ENCODE measurements at places on chromosomes 12 and 14.
A peak's percentile ranks its signal among the peaks of the same experiment; 100 is the strongest.

DNA sequence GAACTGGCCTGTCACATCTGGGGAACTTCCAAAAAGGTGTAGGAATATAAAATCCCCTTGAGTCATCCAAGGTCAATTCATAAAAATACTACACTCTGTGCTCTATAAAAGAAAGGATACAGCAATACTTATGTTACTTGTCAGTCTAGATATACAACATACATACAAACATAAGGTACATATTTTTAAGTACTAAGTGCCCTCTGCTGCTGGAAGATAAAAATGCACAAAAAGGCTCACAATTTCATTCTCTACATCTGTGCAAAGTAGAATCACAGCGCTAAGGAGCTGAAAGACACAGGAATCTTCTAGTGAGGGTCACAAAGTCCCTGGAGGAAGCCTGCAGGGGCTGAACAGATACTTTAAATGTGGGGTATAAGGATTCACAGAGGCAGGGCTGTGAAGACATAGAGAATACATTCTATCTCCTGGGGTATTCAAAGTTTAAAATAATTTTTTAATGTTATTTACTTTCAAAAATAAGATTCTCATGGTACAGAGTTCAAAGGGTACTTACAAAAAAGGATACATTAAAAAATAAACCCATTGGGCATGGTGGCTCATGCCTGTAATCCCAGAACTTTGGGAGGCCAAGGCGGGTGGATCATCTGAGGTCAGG lies 10.2 kb upstream of the GOLGA5 start:
- H3K4me3 ChIP-seq, result no peak overlapping the region
- DNase-seq, result peak; percentile 59
- no peaks in the 10 kb centered on the region for H3K4me1 ChIP-seq
- no peaks in the 10 kb centered on the region for H3K27me3 ChIP-seq
- no peaks in the 10 kb centered on the region for H3K36me3 ChIP-seq
- H3K27ac ChIP-seq, result no peak overlapping the region

- no peaks in the 10 kb centered on the region for H3K36me3 ChIP-seq
- no peak for DNase-seq
- H3K4me1 ChIP-seq, result no peaks in the 10 kb centered on the region
- H3K27me3 ChIP-seq, result no peaks in the 10 kb centered on the region
These were observed 116.3 kb downstream of the TGFB3 start for GRCh38 chr14:75865531-75865930.

- H3K36me3 ChIP-seq, result no peaks in the 10 kb centered on the region
- no peaks in the 10 kb centered on the region for H3K4me1 ChIP-seq
- H3K27me3 ChIP-seq, result no peaks in the 10 kb centered on the region
- H3K27ac ChIP-seq, result no peak overlapping the region
These were observed 6.6 kb upstream of the KRT7 start for GRCh38 chr12:52226446-52226845.

- no peak overlapping the region for H3K4me3 ChIP-seq
- DNase-seq, result no peak
- no peak overlapping the region for H3K27ac ChIP-seq
- no peaks in the 10 kb centered on the region for H3K36me3 ChIP-seq
- H3K4me1 ChIP-seq, result no peaks in the 10 kb centered on the region
- no peaks in the 10 kb centered on the region for H3K27me3 ChIP-seq
These were observed 446 bp downstream of the STAC3 start for GRCh38 chr12:57250541-57250940.

GRCh38 chr12:124621296-124621660 lies 53.9 kb upstream of the NCOR2 start:
- H3K4me3 ChIP-seq, result no peak overlapping the region
- H3K36me3 ChIP-seq, result no peaks in the 10 kb centered on the region
- peak overlapping the region; percentile 2 for H3K27ac ChIP-seq
- no peak for DNase-seq
- no peaks in the 10 kb centered on the region for H3K27me3 ChIP-seq

DNA sequence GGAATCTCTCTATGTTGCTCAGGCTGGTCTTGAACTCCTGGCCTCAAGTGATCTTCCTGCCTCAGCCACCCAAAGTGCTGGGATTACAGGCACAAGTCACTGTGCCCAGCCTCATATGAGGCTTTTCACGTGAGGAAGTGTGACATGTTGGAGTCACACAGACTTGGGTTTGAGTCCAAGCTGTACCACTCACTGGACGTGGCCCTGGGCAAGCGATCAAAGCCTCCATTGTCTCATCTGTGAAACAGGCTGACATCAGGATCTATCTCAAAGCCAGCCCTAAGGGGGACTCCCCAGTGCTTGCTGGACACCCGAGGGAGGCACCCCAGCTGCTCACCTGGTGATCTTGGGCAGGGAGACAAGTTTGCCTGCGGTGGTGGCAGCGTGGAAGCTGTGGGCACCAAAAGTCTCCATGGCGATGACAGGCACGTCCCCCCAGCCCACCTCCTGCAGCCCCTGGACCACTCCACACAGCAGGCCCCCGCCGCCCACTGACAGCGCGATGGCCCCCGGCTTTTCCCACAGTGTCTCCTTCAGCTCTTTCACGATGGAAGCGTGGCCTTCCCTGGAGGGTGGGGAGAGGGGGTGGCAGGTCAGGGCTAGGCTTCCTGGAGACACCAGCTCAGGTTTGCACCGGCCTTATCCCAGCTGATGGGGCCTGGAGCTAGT lies 6.7 kb downstream of the SDS start:
- H3K27me3 ChIP-seq, result no peaks in the 10 kb centered on the region
- no peaks in the 10 kb centered on the region for H3K36me3 ChIP-seq
- DNase-seq, result no peak
- no peak overlapping the region for H3K27ac ChIP-seq
- no peaks in the 10 kb centered on the region for H3K4me1 ChIP-seq

- no peaks in the 10 kb centered on the region for H3K4me1 ChIP-seq
- H3K27me3 ChIP-seq, result no peaks in the 10 kb centered on the region
- no peak overlapping the region for H3K4me3 ChIP-seq
- DNase-seq, result no peak
- no peak overlapping the region for H3K27ac ChIP-seq
These were observed 14.9 kb upstream of the HSP90B1 start for GRCh38 chr12:103915306-103915705.

DNA sequence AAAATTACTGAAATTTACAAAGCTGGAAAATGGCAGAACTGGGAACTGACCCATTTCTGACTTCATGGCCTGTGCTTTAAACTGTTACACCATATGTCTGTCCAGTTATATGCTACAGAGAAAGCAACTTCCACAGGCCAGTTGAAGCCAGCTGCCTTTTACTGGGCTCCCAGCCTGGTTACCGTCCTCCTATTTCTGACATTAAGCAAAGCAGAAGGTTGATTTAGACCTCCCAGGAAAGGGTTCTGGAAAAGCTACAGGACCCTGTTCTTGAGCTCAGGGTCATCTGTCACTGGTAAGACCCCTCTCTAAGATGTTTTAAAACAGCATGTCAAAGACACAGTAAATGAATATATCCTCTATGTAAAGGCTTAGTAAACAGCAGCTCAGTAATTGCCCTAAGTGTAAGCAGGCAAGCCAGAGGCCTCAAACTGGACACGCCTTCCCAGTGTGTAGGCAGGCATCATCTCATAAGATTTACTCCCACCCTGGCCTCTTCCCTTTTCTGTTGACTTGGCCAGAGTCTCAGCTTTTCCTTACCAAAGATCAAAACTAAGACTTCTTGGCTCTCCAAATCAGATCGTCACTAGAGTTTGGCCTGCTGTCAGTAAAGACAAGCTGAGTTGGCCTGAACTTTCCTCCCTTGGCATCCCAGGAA lies 55.4 kb upstream of the RNU6-8 start:
- no peaks in the 10 kb centered on the region for H3K27me3 ChIP-seq
- no peak for DNase-seq

DNA sequence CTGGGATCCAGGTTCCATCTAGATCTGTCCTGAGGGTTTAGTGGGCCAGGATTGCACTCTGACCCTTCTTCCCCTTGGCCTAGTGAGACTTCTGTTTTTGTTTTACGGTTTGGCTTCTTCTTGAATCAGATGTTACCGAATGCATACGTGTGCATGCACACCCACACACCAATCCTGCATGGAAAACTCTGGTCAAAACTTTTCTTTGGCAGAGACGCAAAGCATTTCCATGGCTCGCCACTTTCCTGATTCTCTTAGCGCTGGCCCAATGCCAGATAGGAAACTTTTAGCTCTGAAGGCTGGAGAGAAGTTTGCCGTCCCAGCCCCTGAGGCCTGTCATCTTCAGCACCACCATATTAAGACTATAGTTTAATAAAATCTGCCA lies 67.4 kb upstream of the ACTN1 start:
- H3K27ac ChIP-seq, result peak overlapping the region; percentile 52
- no peak for DNase-seq
- no peaks in the 10 kb centered on the region for H3K27me3 ChIP-seq
- H3K36me3 ChIP-seq, result no peaks in the 10 kb centered on the region
- H3K4me3 ChIP-seq, result no peak overlapping the region

GRCh38 chr12:58888131-58888783 lies 32.0 kb downstream of the LRIG3 start:
- H3K4me1 ChIP-seq, result no peaks in the 10 kb centered on the region
- H3K27ac ChIP-seq, result no peak overlapping the region
- no peak for DNase-seq
- H3K4me3 ChIP-seq, result no peak overlapping the region
- no peaks in the 10 kb centered on the region for H3K27me3 ChIP-seq

- no peak for DNase-seq
- no peak overlapping the region for H3K4me3 ChIP-seq
- no peaks in the 10 kb centered on the region for H3K27me3 ChIP-seq
- H3K27ac ChIP-seq, result no peak overlapping the region
- no peaks in the 10 kb centered on the region for H3K36me3 ChIP-seq
These were observed 40.2 kb downstream of the TEAD4 start for GRCh38 chr12:2999265-2999841.

- H3K4me1 ChIP-seq, result no peaks in the 10 kb centered on the region
- H3K36me3 ChIP-seq, result no peaks in the 10 kb centered on the region
- no peak overlapping the region for H3K4me3 ChIP-seq
- H3K27me3 ChIP-seq, result no peaks in the 10 kb centered on the region
These were observed 311.8 kb downstream of the RPAP3 start for GRCh38 chr12:47394070-47394469.

GRCh38 chr12:110005319-110005973 lies 6.2 kb downstream of the ANKRD13A start:
- no peak overlapping the region for H3K4me3 ChIP-seq
- H3K27ac ChIP-seq, result peak overlapping the region; percentile 7
- H3K36me3 ChIP-seq, result no peaks in the 10 kb centered on the region
- DNase-seq, result no peak
- H3K4me1 ChIP-seq, result peaks cover 23% of the 10 kb centered on the region

DNA sequence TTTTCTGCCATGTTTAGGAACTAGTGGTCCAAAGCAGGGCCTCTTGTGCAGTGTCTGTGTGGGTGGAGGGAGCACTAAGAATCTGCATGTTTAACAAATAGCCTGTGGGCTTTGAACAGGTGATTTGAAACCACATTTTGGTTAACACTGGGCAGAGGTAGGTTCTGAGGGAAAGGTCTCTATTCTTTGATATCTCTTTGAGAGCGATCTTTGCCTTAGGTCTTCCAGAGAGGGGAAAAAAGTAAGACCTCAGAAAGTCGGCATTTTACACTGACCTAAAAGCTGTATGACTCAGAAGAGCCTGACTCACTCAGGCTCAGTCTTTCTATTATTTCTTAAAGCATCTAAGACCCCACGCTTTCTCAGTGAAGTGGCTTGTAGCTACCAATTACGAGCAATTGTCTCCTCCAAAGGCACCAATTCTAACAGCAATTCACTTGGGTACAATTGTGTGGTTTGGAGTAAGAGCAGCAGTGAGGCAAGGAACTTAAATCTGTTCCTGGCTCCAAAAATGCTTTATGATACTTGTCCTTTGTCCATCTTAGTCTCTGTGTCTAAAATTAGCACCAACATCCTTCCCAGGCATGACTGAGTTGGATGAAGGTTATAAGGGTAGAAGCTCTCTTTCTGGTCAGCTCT lies 8.8 kb downstream of the EIF2B2 start:
- no peaks in the 10 kb centered on the region for H3K27me3 ChIP-seq
- H3K27ac ChIP-seq, result peak overlapping the region; percentile 7
- no peak for DNase-seq
- peaks cover 11% of the 10 kb centered on the region for H3K36me3 ChIP-seq
- no peaks in the 10 kb centered on the region for H3K4me1 ChIP-seq

DNA sequence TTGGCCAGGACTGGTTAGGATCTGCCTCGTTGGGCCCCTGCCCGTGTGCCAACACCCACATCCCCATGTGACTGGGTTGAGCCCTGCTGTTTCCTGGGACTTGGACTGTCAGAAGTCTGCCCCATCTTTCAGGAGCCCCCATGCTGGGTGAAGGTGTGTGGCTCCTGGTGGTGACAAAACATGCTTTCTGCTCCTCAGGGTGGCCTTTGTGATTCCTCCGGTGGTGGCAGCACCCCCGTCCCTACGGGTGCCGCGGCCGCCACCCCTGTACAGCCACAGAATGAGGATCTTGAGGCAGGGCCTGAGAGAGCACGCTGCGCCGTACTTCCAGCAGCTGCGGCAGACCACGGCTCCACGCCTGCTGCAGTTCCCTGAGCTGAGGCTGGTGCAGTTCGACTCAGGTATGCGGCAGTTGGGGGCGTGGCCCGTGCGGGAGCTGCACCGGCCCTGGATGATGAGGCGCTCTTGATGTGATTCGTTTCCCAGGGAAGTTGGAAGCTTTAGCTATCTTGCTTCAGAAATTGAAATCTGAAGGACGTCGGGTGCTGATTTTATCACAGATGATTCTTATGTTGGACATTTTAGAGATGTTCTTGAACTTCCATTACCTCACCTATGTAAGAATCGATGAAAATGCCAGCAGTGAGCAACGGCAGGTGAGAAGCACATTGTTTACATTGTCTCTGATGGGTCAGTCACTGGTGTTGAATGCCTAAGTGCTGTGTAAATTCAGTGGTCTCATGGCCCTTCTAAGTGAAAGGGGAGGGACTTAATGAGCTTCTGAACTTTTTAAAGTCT lies 80.0 kb downstream of the EP400 start:
- peaks cover 6% of the 10 kb centered on the region for H3K36me3 ChIP-seq
- DNase-seq, result no peak
- no peaks in the 10 kb centered on the region for H3K27me3 ChIP-seq
- no peak overlapping the region for H3K4me3 ChIP-seq
- H3K4me1 ChIP-seq, result no peaks in the 10 kb centered on the region

GRCh38 chr12:67751381-67751928 lies 102.9 kb downstream of the DYRK2 start:
- no peak for DNase-seq
- no peak overlapping the region for H3K4me3 ChIP-seq
- no peaks in the 10 kb centered on the region for H3K27me3 ChIP-seq
- no peaks in the 10 kb centered on the region for H3K36me3 ChIP-seq

- no peaks in the 10 kb centered on the region for H3K4me1 ChIP-seq
- no peak overlapping the region for H3K27ac ChIP-seq
- no peaks in the 10 kb centered on the region for H3K27me3 ChIP-seq
- H3K36me3 ChIP-seq, result no peaks in the 10 kb centered on the region
These were observed 40.1 kb upstream of the WNK1 start for GRCh38 chr12:712172-712863.

- H3K27me3 ChIP-seq, result no peaks in the 10 kb centered on the region
- no peak for DNase-seq
- H3K36me3 ChIP-seq, result no peaks in the 10 kb centered on the region
- H3K4me1 ChIP-seq, result no peaks in the 10 kb centered on the region
- no peak overlapping the region for H3K27ac ChIP-seq
These were observed 455.5 kb downstream of the AEBP2 start for GRCh38 chr12:19894803-19895202.

DNA sequence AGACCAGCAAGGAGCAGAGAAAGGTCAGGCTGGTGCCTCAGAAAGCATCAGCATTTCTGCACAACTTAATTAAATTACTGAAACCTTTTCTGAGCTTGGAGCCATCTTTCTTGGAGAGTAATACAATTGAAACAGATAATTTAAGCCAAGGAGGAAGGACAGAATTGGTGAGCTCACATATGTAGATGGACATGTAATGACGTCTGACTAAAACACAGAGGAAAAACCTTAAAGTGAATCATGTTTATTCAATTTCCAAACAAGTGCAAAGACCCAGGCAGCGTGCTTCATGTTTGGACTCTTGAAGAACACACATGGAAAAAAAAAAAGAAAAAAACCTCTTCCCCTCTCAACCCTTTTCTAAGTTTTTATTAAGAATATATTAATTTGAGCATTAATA lies 19.0 kb downstream of the SUSD6 start:
- H3K4me1 ChIP-seq, result peaks cover 16% of the 10 kb centered on the region
- H3K27ac ChIP-seq, result no peak overlapping the region
